ENCODE measurements at places on chromosomes 2 and 18. TPM values are rescaled to one million over a fixed set of nuclear protein-coding genes. Genes with fewer than 3 reads are reported as not detected.

ITSN2 gene
- 127 TPM for polyA plus RNA-seq

BCL11A gene
- 189 TPM for polyA plus RNA-seq

PXDN gene
- 0.16 TPM for polyA plus RNA-seq

POMC gene
- polyA plus RNA-seq = 10.1 TPM
